Amniotic epithelial cell (primary cell): ENCODE measurements at places on chromosomes 4 and X.

DNA sequence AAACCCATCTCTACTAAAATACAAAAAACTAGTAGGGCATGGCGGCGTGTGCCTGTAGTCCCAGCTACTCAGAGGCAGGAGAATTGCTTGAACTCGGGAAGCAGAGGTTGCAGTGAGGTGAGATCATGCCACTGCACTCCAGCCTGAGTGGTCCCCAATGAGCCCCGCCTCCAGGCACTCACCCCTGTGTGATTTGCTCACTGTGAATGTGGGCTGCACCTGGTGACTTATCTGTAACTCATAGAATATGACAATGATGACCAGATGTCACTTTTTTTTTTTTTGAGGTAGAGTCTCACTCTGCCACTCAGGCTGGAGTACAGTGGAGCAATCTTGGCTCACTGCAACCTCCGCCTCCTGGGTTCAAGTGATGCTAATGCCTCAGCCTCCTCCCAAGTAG is 49.0 kb upstream of the HOPX start:
- no peak for DNase-seq

GRCh38 chr4:134078230-134078914 is 123.2 kb downstream of the PABPC4L start:
- DNase-seq: no peak

- DNase-seq: no peak
Observed at GRCh38 chr4:10066206-10066605, 44.9 kb upstream of the SLC2A9 start.

DNA sequence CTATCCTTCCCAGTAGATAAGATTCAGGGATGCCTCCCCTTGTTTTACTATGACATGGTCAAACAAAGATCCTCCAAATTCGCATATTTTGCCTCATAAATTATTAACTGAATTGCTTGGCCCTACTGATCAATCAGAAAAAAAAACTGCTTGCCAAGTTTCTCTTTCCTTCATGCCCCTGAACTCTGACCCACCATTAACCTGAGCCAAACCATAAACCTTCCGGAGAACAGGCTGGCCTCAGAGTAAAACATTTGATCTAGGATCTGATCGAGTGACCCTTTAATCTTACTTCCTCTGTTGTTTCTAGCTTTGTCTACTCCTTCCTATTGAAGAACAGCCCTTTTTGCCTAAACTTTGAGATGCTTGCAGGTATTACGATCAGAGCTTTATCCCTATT is 209.7 kb upstream of the FAM47A start:
- no peak for DNase-seq

DNA sequence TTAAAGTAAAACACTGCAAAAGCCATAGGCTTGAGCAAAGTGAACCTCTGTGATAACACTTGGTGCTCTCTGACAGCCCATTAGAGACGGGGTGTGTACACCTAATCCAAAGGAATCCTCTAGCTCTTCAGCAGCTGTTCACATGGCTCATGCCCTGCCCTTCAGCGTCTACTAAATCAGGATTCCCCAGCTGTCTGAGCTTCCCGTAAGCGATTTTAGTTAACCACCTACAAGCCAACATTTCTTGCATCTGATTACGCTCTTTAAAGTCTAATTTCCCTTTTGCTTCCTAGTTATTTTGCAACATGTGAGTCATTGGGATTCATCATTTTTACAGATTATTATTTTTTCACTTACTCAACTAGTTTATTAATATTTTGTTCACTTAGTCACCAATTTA is 6.5 kb downstream of the DMD start:
- peak; percentile 92 for DNase-seq
